ENCODE measurements at places on chromosomes 7 and 10.

GRCh38 chr7:128168667-128169210 lies 72.3 kb upstream of the LEP start:
- DNase-seq = no peak

- no peak for DNase-seq
These were observed 59.3 kb upstream of the IL6 start for GRCh38 chr7:22667562-22668239.

- DNase-seq = no peak
These were observed 134.0 kb downstream of the TCF7L2 start for GRCh38 chr10:113084031-113084430.

DNA sequence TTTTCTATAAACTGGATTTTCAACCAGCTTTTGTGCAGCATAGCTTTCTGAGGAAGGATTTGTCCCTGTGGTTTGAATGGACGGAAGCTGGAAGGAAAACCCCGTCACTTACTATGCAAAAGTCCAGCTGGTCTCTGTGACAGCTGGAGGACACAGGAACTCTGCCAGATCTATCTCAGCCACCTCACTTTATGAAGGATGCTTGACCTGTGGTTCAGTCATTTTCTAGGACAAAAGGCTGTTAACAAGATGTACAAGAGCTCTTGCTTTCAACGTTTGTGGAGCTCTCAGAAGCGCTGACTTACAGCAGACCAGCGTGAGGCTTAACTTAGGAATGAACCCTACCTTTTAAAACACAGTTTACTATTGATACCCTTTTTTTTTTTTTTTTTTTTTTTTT lies 90.8 kb downstream of the CREM start:
- DNase-seq = no peak

GRCh38 chr7:54817152-54817551 lies 58.1 kb upstream of the SEC61G start:
- no peak for DNase-seq

DNA sequence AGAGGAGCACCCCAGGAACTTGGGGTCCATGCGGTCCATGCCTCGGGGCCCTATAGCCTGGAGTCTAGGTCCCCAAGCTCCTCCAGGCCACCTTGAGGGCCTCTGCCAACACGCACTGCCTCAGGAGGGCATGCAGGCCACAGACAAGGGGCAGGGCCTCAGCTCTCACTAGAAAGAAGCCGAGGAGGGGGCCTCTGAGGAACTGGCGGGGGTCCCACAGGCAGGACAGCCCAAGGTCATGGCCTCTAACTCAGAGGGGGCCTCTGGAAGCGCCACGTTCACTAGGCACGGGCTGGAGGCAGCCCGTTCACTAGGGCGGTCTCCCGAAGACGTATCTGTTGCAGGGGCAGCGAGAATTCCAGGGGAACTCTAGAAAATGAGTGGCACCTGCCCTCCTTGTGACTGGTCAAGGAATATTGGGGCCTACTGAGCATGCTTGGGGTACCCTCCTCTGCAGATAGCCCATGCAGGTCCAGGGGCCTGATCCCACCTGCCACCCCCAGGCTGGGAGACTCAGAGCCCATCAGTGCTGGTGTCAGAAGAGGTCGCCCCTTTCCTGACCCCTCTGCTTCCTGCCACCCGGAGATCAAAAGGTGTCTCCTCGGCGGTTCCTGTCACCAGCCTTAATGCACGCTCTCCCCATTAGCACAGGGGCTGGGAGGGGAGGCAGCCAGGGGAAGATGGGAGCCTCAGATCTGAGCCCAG lies 86.7 kb upstream of the RET start:
- no peak for DNase-seq

DNA sequence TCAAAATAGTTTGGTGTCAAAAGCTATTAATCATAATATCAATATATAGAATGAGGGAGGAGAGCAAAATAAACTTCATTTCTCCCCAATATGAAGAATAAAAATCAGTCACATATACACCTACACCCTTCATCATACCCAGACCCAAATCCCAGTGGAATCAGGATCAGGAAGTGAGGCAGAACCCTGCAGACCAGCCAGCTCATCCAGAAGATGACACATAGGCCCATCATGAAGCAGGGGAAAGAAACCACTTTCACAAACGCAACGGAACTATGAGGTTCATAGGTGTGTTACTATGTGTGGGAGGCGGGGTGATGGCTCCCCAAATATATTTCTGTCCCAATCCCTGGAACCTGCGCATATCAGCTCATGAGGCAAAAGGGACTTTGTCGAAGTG lies 89.0 kb downstream of the RSU1 start:
- DNase-seq = no peak

DNA sequence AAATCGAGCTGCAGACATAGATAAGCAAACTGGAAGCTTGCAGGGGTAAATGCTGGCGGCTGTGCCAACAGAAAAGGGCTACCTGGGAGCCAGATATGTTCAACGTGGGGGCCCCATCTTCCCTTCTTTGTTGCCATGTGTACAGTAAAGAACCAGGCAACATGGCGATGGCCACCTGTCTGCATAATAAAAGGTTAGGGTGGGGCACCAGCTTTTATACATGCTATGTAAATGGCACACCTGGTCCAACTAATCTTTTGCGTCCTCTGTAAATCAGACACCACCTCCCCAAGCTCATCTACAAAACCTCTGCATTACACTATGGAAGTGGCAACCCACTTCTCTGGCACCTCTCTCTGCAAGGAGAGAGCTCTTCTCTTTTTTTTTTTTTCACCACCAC lies 13.9 kb downstream of the BUD31 start:
- DNase-seq = no peak

GRCh38 chr7:123944395-123944794 lies 19.4 kb downstream of the SPAM1 start:
- no peak for DNase-seq
